Left ventricle myocardium superior (tissue), 1 donor: ENCODE measurements at places on chromosomes 13 and 19. TPM values are rescaled to one million over a fixed set of nuclear protein-coding genes. Genes with fewer than 3 reads are reported as not detected.

The GRK1 gene
- total RNA-seq = 0.42 TPM

The PARP4 gene
- 25.6 TPM for total RNA-seq

The CD79A gene
- not detected for total RNA-seq

DNA sequence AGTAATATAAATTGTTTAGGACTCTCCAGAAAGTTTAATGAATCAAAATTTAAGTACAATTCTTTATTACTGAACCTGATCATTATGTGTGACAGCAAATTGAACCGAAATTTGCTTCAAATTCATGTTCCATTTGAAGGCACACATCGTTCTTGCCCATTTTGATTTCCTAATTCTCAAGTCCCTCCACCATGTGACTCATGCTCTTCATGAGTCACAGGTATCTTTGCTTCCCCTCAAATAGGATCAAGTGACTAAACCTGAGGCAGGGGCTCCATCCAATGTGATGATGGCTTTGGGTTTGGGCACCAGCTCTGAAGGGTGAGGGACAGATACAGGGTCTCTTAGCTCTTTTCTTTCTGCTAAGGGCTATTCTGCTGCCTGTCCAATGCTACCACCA lies 86.1 kb downstream of the THSD1 start:
- no peak for DNase-seq

- peak; percentile 57 for DNase-seq
Observed at GRCh38 chr13:27170516-27171243, 931 bp downstream of the USP12 start.

DNA sequence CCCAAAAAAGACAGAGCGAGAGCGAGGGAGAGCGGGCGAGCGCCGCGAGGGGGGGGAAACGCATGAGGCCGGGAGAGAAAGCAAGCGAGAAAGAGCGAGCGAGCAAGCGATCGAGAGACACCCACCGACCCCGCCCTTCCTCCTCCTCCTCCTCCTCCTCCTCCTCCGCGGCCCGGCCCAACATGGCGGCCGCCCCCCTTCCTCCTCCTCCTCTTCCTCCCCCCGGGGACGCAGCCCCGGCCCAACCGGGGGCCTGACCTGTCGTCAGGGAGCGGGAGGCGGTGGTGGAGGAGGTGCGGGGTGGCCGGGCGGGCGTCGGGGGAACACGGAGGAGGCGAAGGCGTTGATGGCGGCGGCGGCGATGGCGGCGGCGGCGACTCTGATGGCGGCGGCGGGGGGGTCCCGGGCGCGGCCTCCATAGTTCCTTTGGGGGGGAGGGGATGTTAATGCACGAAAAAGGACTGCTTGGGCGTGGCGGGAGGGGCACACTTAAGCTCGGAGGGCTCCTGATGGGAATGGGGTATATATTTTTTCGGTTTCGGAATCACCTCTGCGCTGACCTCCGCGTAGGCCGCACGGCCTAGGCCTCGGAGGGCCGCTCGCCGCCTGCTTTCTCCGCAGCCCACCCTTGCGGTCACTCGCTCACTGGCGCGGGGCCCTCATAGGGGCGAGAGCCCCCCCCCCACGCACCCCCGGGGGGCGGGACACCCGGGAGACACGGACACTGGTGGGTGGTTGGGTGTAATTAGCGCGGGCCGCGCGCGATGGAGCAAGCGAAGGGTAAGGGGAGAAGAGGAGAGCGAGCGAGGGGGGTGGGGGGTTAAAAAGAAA lies 1.2 kb downstream of the ZC3H4 start:
- peak; percentile 92 for DNase-seq

DNA sequence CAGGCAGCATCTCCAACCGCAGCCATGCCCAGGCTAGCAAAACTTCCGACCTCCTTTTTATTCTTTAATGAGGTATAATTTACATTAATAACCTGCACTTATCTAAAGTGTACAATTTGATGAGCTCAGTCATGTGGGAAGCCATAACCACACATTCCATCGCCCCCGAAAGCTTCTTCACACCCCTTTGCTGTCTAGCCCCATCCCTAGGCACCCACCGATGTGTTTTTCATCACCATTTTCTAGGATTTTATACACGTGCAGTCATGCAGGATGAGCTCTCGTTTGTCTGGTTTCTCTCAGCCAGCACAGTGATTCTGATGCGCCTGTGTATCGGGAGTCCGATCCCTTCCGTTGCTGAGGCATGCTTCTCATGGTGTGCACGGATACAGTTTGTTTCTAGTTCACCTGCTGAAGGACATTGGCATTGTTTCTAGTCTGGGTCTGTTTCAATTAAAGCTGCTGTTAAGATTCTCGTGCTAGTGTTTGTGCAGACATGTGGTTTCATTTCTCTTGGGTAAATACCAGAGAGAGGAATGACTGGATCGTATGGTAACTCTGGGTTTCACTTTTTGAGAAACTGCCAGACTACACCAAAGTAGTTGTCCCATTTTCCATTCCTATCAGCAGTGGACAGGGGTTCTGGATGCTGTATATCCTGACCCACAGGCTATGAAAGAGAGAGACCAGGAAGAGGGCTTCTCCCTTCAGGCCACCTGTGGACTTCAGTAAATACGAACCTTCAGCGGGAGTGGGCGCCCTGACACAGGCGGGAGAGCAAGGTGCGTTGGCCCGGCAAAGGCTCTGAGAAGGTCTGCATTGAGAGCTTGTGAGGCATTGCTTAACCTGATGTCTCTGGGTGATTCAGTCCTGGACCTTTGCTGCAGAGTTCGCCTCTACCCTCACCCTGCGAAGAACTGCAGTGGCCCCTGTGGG lies 4.9 kb downstream of the AP1M1 start:
- DNase-seq = no peak

The CRX gene
- not detected for total RNA-seq

GRCh38 chr13:85363504-85363903 lies 435.7 kb downstream of the SLITRK6 start:
- DNase-seq = no peak

- no peak for DNase-seq
Observed at GRCh38 chr13:95367309-95367843, 66.1 kb upstream of the ABCC4 start.

The LYPD5 gene
- 0.89 TPM for total RNA-seq

- peak; percentile 55 for DNase-seq
Observed at GRCh38 chr13:79749984-79750551, 269.1 kb downstream of the NDFIP2 start.

The KLK11 gene
- 0.62 TPM for total RNA-seq

The IL4I1 gene
- total RNA-seq = not detected

The FAM124A gene
- total RNA-seq = 14.9 TPM
